ENCODE measurements at places on chromosomes 3 and 15. TPM values are rescaled to one million over a fixed set of nuclear protein-coding genes. Genes with fewer than 3 reads are reported as not detected.

The CPLX3 gene
- not detected for total RNA-seq

The LRRC34 gene
- total RNA-seq: 3.4 TPM

The SLC24A1 gene
- total RNA-seq: 7.2 TPM

The TMCO5A gene
- total RNA-seq: not detected

The BFSP2 gene
- not detected for total RNA-seq

The SMAD6 gene
- total RNA-seq: 24.0 TPM

The IL16 gene
- 0.32 TPM for total RNA-seq

The FGD5 gene
- total RNA-seq: not detected

Data from GM23248 (cell line).